Fibroblast of the aortic adventitia (primary cell): ENCODE measurements at places on chromosomes 1 and 21.

DNA sequence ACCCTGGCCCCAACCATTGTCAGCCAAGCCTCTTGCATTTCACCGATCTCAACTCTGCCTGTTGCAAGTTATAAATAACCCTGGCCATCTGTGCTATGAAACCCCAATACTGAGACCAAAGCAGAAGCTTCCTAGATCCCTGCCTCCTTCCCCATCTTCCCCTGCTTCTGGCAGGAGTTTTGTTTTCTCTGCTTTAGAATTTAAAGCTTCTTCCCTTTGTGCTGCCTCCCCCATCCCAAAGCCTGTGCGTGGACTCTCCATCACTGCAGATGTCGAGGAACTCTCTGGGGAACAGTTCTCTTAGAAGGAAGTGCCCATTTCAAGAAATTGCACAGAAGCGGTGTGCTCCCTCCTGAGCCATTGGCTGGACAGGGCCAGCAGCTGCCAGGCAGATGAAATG, 17.4 kb upstream of the MYOG start:
- DNase-seq: no peak

DNA sequence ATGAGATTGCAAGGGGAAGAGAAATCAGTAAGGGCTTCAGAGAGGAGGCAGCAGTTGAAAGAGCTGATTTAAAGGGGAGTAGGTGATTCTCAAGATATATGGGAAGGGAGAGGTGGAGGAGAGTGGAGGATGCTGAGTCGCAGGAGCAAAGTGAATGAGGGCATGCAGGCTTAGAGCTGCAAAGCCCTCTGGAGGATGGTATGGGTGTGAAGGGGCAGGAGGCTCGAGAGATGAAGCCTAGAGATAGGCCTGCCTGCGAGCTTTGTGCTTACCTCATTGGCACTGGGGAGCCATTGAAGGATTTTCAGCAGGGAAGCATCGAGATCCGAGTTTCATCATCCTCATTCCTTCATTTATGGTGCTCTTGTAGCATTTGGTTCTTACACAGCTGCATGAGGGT, 15.8 kb upstream of the SH2D2A start:
- no peak for DNase-seq

DNA sequence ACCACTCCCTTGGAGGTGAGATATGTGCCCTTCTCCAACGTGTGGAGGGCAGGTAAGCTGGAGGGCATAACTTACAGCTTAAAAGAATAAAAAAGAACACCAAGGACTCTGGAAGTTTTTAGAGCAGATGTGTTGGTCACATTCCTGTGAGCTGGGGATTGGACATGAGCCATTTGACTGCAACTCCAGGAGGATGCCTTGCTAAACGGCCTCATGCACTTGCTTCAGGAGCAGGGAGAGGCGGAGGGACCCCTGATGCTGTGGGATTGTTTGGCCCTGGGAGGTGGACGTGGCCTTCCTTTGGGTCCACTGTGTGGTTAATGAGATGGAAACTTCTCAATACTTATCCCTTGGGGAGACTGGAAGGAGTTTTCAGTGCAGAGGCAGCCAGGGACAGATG, 185.6 kb downstream of the RHOU start:
- DNase-seq: peak; percentile 63

DNA sequence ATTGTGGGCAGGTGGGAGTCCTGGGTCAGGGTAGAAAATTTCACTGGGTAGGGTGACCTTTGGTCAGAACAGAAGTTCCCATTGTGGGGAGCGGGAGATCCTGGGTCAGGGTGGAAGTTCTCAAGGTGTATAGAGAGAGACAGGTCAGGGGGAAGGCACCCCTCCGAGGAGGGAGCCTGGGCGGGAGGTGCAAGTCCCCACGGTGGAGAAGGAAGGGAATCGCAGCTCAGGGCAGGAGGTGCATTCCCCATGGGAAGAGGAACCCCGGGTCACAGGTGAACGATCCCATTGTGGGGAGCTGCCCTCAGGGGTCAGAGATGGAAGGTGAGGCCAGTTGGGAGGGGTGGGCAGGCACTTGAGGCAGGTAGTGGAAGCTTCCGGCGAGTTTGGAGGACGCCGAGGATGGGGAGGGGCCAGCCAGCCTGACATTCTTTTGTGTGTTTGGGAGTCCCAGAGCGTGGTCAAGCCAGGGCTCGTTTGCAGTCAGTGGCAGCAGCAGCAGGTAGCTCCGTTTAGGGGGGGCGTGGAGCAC, 637 bp downstream of the LYPLA2 start:
- DNase-seq: no peak
